Cardiac fibroblast (primary cell): ENCODE measurements at places on chromosomes 16 and 17.

GRCh38 chr17:41522301-41523224, 3.9 kb upstream of the KRT15 start:
- no peak for DNase-seq

- no peak for DNase-seq
Observed at GRCh38 chr16:15949210-15950160, at the start of gene ABCC1. TSS of gene ABCC1 (plus strand) at chr16:15949616. CDS start at chr16:15949752, 136 bp downstream.

- no peak for DNase-seq
Observed at GRCh38 chr16:85657267-85657650, 31.5 kb downstream of the GINS2 start.

DNA sequence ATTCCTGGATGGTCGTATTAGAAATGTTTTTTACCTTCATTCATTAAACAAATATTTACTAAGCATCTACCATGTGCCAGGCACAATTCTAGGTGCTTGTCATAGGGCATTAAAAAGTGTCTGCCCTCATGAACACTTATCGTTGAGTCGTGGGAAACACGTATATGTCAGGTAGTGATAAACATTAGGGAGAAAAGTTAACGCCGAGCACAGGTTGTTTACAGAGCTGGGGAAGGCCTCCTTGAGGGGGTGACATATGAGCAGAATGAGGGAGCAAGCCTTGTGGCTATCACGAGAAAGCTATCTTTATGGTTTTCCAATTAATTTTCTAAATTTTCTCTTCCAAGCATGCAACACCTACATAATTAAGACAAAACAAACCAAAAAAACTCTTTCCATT, 985 bp upstream of the ZNF213 start:
- no peak for DNase-seq

DNA sequence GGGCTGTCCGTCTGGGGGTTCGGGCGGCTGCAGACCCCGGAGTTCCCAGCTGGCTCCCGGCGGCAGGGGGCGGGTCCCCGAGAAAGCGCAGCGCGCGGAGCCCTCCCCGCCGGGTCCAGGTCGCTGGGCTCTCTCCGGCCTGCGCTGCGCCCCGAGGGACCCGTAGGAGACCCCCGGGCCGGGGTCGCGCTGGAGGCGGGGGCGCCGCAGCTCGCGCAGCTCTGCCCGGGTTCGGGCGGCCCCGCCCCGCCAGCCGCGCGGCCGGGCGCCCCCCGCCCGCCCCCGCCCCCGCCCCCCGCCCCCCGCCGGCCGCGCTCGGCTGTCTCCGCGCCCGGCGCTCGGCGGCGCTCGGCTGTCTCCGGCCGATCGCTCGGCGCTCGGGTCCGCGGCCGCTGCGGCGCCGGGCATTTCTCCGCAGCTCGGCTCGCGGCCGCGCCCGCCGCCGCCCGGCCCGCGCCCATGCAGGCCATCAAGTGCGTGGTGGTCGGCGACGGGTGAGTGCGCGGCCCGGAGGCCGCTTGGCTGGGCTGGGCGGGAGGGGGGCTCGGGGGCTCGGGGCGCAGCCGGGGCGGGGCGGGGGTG, at the start of gene RAC3:
Gene RAC3, plus strand, starts transcription at position 376 of the 582 bp plus-strand sequence. Its CDS starts 84 bp downstream, at position 460.
- peak; percentile 36 for DNase-seq
